ENCODE measurements at places on chromosomes 7 and 10. TPM values are rescaled to one million over a fixed set of nuclear protein-coding genes. Genes with fewer than 3 reads are reported as not detected.

- DNase-seq = no peak
These were observed 21.0 kb upstream of the CCDC71L start for GRCh38 chr7:106681815-106682495.

- DNase-seq = peak; percentile 18
These were observed 860 bp downstream of the ZEB1 start for GRCh38 chr10:31319602-31320549.

GRCh38 chr10:4025339-4025738, 240.3 kb upstream of the KLF6 start:
- no peak for DNase-seq

GRCh38 chr7:77226357-77226839, 26.8 kb upstream of the FGL2 start:
- DNase-seq = no peak

GRCh38 chr7:2670720-2671391, 17.1 kb upstream of the AMZ1 start:
- peak; percentile 81 for DNase-seq

- DNase-seq = peak; percentile 56
These were observed 55.9 kb downstream of the UPF2 start for GRCh38 chr10:11986593-11987216.

GRCh38 chr7:143467724-143468123, 9.9 kb upstream of the TAS2R41 start:
- no peak for DNase-seq

DNA sequence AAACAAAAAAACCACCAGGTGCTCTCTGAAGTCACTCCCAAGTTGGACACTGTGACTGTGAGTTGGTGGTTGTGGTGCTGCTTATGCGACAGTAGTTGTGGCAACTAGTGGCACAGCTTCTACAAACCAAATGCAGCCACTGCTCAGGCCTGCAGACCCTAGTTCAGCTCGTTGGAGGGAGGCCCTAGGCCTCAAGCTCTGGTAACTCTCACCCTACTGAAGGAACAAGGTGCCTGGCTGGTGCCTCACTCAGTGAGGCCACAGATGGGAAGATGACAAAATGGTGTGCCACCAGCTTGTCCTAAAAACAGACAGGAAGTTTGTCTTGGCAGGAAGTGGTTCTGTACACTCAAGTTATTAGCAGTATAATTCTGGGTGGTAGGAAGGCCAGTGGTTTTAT, 45.3 kb upstream of the RAPGEF5 start:
- no peak for DNase-seq

GRCh38 chr10:23258516-23258915, 66.4 kb downstream of the PTF1A start:
- no peak for DNase-seq

DNA sequence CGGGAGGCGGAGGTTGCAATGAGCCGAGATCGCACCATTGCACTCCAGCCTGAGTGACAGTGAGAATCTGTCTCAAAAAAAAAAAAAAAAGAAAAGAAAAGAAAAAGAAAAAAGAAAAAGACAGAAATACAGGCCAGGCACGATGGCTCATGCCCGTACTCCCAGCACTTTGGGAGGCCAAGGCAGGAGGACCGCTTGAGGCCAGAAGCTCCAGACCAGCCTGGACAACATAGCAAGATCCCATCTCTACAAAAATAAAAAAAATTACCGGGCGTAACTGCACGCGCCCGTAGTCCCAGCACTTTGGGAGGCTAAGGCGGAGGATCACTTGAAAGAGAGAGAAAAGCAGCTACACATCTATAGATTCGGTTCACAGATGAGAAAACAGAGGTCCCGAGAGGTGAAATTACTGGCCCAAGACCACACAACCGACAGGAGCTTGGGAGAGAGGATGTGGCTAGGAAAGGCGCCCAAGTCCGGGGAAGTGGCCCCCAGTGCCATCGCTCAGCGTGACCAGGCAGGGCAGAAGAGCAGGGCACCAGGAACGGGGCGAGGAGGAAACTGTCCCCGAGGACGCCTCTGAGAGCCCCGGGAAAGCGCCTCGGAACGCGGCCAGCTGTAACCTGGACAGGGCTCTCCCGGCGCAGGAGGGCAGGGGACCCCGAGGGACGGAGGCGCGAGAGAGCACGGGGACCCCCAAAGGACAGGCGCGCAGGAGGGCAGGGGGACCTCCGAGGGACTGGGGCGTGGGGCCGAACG, 612 bp downstream of the SNX8 start:
- DNase-seq = no peak

- DNase-seq = no peak
These were observed 9.3 kb downstream of the PLAC9 start for GRCh38 chr10:80141696-80142460.

DNA sequence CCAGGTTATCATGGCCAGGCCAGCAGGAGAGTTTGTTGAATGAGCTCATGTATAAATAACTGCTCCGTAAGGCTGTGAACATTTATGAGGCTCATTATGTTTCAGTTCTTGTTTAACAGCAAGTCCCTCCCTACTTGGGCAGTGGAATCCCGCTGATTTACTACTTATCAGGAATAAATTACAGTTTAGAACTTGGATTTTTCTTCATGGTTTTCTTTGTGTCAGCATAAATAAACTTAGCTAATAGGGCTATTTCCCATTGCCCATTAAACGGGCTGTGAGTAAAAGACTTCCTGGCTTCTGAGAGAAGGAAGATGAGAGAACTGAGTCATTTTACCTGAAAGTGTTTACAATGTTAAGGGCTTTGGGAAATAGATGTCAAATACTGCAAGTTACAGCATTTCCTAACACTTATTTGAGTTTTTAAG, 701.6 kb upstream of the ANKRD30A start:
- DNase-seq = no peak

DNA sequence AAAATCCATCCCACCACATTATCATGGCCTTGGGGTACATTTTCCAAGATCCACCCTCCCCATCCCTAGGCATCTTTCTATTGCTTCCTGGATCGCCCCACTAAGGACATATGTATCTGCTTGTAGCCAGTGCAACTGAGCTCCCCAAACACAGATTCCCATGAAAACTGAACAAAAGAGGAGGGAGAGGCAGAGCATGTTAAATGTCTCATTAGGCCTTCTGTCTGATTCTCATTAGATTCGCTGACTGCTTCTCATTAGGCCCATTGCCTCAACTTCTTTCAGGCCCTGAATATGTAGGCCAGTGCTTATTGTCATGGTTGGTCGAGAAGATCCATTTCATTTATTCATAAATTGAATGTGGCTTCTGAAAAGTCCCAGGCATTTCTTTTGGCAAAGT, 698.9 kb downstream of the INHBA start:
- DNase-seq = no peak

DNA sequence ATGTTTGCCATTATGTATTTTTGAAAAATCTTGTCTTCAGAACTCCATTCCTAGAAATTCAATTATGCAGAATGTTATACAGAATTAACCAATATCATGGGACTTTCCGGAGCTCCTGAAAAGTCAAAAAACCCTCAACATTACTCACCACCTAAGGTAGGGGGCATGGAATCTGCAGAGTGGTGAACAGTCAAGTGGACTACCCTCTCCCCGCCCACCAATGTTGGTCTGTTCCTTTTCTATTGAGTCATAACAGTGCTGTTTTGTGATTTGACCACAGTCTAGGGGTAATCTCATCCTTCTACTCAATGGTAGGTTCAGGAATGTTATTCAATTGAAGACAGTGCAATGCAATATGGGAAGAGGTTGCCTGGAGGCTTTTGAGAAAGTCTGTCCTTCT, 130.5 kb upstream of the HABP2 start:
- DNase-seq = no peak

DNA sequence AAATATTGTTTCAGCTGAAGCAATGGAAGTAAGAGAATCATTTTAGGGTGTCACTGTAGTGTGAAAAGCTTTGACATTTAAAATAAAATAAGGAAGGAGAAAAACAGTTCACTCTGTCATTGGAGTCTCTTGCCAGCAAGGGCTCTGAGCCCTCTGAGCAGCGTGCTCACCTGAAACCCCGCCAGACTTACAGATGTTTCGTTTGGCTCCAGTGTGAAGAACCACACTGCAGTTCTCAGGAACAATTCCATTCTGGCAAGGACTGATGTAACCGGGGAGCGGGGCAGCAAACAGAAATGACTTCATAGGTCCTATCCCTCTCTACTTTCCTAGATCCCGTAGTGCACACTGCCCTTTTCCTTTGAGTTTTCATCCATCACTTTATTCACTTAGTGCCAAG, 164.3 kb downstream of the CELF2 start:
- DNase-seq = no peak

DNA sequence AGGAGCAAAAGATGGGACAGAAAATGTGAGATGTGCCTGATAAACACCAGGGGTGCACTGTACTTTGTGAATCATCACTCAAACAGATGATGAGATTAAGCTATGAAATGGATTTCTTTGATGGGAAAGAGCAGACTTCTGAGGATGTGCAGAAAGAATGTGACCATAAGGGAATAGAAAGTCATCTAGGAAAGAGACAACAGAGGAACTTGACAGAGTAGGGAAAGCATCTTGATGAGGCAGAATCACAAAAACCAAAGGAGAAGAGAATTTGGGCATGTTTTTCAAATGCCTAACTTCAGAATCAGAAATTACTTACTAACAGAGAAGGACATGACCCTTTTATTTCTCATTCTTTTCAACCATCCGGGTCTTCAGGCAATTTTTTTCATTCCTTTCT, 82.4 kb upstream of the LRRTM3 start:
- no peak for DNase-seq

- DNase-seq = no peak
These were observed 77.4 kb downstream of the CALN1 start for GRCh38 chr7:72334698-72335097.

- no peak for DNase-seq
These were observed 2.6 kb downstream of the PGAM1 start for GRCh38 chr10:97428572-97428981.

DNA sequence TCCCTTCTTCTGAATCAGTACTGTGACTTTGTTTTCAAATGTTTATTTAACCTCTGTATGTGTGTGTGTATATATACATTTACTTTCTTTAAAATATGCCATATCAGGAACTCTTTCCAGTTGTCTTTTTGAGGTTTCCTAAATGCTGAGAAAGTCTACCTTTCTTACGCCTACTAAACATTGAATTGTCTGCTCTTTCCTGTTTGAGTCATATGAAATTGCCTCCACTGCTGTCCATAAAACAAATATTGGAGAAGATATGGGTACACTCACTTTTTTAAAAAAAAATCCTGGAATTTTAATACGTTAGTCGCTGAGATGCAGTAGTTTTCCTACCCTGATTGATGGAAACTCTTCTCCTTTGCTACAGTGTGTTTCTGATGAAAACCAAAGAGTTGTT, 298.7 kb upstream of the TEX47 start:
- no peak for DNase-seq

The CFAP69 gene
- 2.3 TPM for total RNA-seq

The NKX1-2 gene
- 0.04 TPM for total RNA-seq

The AGMO gene
- total RNA-seq = 0.60 TPM

The PDE6C gene
- total RNA-seq = not detected

The VIPR2 gene
- 0.04 TPM for total RNA-seq

The ETV1 gene
- total RNA-seq = 18.1 TPM

The PLXDC2 gene
- total RNA-seq = 0.16 TPM

The OR13A1 gene
- total RNA-seq = 0.13 TPM
